ENCODE measurements at places on chromosomes 3 and 15.

DNA sequence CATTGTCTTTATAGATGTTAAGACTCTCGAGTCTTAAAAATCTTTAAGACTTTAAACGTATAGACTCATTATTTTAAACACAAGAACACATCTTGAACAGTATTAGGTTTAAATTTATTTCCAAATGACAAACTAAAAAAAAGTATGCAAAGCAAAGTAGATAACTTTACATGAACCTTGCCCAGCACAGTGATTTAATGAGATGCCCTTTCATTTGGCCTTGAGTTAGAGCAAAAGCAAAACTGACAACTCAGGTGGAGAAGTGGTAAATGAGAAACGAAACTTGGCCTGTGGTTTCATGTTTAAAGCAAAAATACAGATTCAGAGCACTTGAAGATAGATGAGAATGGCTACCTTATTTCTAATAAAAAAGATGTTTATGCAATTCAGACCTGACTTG is 8.6 kb downstream of the GPR15 start:
- no peak for DNase-seq

DNA sequence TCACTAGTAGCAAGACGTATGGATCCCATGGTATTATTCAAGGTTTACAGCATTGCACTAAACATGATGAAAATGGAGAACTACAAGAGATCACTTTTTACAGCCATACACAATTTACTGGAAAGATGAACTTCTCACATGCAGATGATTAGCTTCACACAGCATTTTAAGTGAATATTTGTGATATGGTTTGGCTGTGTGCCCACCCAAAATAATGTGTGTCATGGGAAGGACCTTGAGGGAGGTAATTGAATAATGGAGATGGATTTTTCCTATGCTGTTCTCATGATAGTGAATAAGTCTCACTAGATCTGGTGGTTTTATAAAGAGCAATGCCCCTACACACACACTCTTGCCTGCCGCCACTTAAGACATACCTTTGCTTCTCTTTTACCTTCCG is 662.0 kb upstream of the CCDC54 start:
- DNase-seq = no peak

DNA sequence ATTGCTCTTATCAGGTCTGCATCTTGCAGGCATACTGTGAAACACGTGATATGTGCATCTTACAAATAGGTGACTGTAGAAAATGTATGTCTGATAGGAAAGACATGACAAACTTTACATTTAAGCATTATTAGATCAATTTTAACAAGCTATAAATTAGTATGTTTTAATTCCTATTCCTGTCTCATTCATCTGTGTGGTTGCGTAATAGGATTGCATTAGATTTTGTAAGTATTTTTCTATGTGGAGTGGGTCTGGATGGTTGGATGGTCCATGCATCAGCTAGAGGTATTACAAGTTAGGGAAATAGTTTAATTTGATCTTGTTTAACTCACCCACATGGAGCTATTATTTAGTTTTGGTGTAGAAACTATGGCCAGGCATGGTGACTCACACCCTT is 18.8 kb downstream of the ASTE1 start:
- DNase-seq = no peak

GRCh38 chr15:29268706-29269484 is 727 bp downstream of the NSMCE3 start:
- peak; percentile 38 for DNase-seq

GRCh38 chr3:71874618-71875017 is 89.7 kb upstream of the PROK2 start:
- no peak for DNase-seq

- DNase-seq = no peak
Observed at GRCh38 chr3:87732294-87732693, 326.5 kb downstream of the CGGBP1 start.

All from LoVo (cell line).